ENCODE measurements at places on chromosomes 2 and 18.

GRCh38 chr2:8487461-8487932, 194.4 kb upstream of the ID2 start:
- H3K36me3 ChIP-seq = no peaks in the 10 kb centered on the region
- H3K4me1 ChIP-seq = no peaks in the 10 kb centered on the region
- no peaks in the 10 kb centered on the region for H3K27me3 ChIP-seq
- no peak overlapping the region for H3K27ac ChIP-seq
- DNase-seq = peak; percentile 56

DNA sequence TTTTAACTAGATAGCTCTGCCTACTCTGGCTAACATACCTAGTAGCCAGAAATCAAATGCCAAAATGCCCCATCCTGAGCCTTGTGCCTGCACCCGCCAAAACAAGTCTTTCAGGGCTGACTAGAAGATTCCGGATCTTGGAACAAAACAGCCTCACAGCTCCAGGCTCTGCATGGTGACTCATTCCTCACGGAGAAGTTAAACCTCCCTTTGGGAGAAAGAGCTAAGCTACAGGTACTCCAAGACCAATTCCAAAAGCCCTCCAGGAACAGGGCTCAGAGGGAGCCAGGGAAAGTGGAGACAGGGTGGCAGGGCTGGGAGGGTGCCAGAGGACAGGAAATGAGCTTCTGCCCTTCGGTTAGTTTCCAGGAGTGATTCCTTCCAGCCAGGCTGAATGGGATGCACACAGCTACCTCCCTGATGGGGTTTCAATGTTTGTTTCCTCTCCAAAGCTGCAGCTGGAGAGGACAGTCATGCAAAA, 295.6 kb downstream of the TNS1 start:
- H3K27me3 ChIP-seq = no peaks in the 10 kb centered on the region
- no peak for DNase-seq
- H3K36me3 ChIP-seq = no peaks in the 10 kb centered on the region
- no peak overlapping the region for H3K27ac ChIP-seq
- H3K4me1 ChIP-seq = no peaks in the 10 kb centered on the region
- no peak overlapping the region for H3K4me3 ChIP-seq

- H3K36me3 ChIP-seq = no peaks in the 10 kb centered on the region
- no peaks in the 10 kb centered on the region for H3K4me1 ChIP-seq
- peak; percentile 40 for DNase-seq
- H3K27me3 ChIP-seq = no peaks in the 10 kb centered on the region
Measured at GRCh38 chr2:134736167-134736880, 17.5 kb upstream of the TMEM163 start.

GRCh38 chr18:23311351-23312121, 141.6 kb upstream of the RIOK3 start:
- no peaks in the 10 kb centered on the region for H3K36me3 ChIP-seq
- no peak overlapping the region for H3K4me3 ChIP-seq
- peaks cover 23% of the 10 kb centered on the region for H3K4me1 ChIP-seq
- DNase-seq = no peak
- no peak overlapping the region for H3K27ac ChIP-seq
- H3K27me3 ChIP-seq = no peaks in the 10 kb centered on the region

GRCh38 chr2:238425505-238425978, 1.2 kb upstream of the ASB1 start:
- H3K36me3 ChIP-seq = 0 out of 2 replicates have a peak, but pooled peaks cover 6% of the 10 kb centered on the region
- H3K4me3 ChIP-seq = peak overlapping the region; percentile 93
- H3K4me1 ChIP-seq = peaks cover 21% of the 10 kb centered on the region
- no peak overlapping the region for H3K27ac ChIP-seq

DNA sequence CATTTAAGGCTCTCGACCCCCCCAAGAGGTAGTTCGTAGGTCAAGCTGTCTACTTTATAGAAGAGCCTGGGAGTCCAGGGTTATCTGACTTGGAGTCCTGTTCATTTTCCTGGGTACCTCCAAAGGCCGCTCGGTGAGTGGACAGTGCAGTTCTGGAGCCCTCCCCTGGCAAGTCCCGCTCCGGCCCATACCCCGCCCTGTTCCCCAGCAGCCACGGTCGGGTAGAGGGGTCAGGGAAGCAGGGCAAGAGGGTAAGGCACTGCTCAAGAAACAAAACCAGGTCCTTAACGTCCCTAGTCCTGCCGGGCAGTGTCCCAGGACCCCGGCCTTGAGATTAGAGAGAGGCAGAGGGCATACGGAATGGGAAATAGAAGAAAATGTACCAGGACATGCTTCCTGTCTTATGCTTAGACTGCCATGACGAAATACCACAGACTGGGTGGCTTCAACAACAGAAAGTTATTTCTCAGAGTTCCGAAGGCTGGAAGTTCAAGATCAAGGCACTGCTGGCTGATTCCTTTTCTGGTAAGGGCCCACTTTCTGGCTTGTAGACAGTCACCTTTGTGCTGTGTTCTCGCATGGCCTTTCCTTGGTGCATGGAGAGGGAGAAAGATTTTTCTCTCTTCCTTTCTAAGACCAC, 5.4 kb upstream of the HPCAL1 start:
- H3K36me3 ChIP-seq = no peaks in the 10 kb centered on the region
- peaks cover 15% of the 10 kb centered on the region for H3K4me1 ChIP-seq
- H3K27me3 ChIP-seq = no peaks in the 10 kb centered on the region
- H3K27ac ChIP-seq = no peak overlapping the region
- no peak overlapping the region for H3K4me3 ChIP-seq
- no peak for DNase-seq

- no peaks in the 10 kb centered on the region for H3K4me1 ChIP-seq
- no peaks in the 10 kb centered on the region for H3K27me3 ChIP-seq
- H3K27ac ChIP-seq = no peak overlapping the region
- H3K4me3 ChIP-seq = no peak overlapping the region
Measured at GRCh38 chr2:42996528-42996927, 204.1 kb upstream of the HAAO start.

DNA sequence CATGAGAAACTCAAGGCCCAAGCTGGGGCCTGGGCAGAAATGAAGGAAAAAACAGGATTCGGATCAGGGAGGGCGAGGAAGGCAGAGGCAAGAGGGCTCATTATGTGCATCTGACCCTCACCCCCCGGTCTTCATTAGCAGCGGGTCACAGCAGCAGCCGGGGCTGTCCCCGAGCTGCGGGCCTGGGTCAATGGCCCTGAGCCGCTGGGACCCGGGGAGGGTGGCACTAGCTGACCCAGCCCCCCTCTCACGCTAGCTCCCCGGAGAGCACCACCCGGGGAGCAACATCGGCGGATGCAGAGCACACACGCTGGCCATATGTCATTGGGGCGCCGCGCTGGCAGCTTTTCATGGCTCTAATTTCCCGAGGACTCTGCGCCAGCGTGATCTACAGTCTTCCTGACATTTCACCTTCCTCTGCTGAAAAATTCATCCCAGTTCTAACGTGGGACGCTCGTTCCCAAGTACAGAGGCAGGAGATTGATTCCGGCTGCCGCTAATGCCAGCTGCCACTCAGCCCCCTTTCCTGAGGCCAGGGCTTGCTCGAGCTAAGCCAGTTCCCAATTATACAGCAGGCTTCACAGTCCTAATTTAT, 63.7 kb downstream of the EIPR1 start:
- H3K4me1 ChIP-seq = no peaks in the 10 kb centered on the region
- no peaks in the 10 kb centered on the region for H3K27me3 ChIP-seq
- no peak for DNase-seq
- H3K4me3 ChIP-seq = no peak overlapping the region
- no peak overlapping the region for H3K27ac ChIP-seq

DNA sequence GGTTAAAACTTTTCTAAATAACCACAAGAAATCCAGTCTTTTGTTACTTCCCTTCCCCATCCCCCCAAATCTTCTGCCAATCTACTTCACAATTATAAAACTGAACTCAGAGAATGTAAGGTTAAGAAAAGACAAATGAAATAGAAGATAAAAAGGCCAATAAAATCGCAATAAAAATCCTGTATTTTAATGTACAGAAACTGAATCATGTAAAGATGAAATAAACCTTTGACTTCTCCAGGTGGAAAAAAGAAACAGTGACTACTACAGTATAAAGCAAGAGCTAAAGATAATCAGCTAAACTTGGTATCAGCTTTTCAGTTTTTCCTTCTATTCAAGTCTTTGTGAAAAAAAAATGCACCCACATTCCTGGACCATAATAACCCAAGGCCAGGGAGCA, 1.7 kb downstream of the SYT4 start:
- H3K27ac ChIP-seq = no peak overlapping the region
- H3K27me3 ChIP-seq = no peaks in the 10 kb centered on the region
- H3K36me3 ChIP-seq = no peaks in the 10 kb centered on the region
- no peak for DNase-seq
- H3K4me1 ChIP-seq = peaks cover 35% of the 10 kb centered on the region
- H3K4me3 ChIP-seq = peak overlapping the region; percentile 47

GRCh38 chr2:187994464-187995331, 297.0 kb upstream of the GULP1 start:
- no peaks in the 10 kb centered on the region for H3K36me3 ChIP-seq
- H3K27me3 ChIP-seq = no peaks in the 10 kb centered on the region
- H3K4me3 ChIP-seq = no peak overlapping the region

GRCh38 chr2:240192661-240193060, 52.2 kb upstream of the OTOS start:
- DNase-seq = no peak
- H3K4me1 ChIP-seq = no peaks in the 10 kb centered on the region
- H3K36me3 ChIP-seq = no peaks in the 10 kb centered on the region
- no peaks in the 10 kb centered on the region for H3K27me3 ChIP-seq
- no peak overlapping the region for H3K4me3 ChIP-seq
- H3K27ac ChIP-seq = no peak overlapping the region

DNA sequence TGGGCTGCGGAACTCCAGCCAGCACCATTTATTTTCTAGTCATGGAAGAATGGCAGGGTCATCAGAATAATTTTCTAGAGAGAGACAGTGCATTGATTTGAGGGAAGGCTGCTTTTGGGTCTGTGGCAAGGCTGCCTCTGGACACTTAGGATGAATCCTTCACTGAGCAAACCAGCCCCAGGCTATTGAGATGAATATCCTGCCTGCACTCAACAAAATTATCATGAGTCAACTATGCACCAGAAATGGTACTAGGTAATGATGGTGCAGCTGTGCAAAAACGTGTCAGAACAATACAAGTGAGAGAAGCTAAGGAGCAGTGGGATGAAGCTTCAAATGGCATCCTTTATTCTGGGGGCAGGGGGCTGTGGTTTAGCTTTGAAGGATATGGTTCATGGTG, 115.8 kb downstream of the SPHKAP start:
- no peaks in the 10 kb centered on the region for H3K4me1 ChIP-seq
- H3K4me3 ChIP-seq = no peak overlapping the region
- DNase-seq = no peak
- H3K27ac ChIP-seq = no peak overlapping the region
